ENCODE measurements at places on chromosomes 6 and 20.

- DNase-seq: no peak
These were observed 113.0 kb downstream of the CHD6 start for GRCh38 chr20:41505184-41505583.

GRCh38 chr20:32484225-32484957 is 100.7 kb downstream of the NOL4L start:
- DNase-seq: peak; percentile 41

DNA sequence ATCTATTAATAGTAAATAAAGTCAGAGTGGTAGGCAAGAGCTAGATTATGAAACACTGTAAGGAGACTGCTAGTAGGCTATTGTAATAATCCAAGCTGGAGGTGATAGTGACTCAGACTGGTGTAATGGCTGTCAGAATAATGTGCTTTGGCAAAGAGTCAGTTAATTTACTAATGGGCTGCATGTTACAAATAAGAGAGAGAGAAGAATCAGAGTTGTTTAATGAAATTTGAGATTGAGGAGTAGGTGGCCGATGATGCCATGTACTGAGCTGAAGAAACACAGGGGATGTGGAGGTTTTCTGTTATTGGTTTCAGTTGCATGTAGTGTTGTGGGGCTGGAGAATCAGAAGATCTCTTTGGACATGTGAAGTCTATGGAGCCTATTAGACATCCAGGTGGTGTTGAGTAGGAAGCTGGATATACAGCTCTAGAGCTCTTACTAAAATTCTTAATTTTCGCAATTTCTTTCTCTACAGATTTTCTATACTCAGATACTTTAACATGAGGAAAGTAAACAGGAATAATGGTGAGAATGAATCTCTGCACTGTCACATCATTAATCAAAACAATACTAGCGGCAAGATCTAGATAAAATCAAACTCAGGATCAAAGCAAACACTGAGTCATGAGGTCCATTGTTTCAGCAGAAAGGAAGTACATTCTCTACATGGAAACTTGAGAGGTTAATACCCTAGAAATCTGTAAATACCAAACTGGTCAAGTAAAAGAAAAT is 167.7 kb downstream of the SIM1 start:
- DNase-seq: no peak

DNA sequence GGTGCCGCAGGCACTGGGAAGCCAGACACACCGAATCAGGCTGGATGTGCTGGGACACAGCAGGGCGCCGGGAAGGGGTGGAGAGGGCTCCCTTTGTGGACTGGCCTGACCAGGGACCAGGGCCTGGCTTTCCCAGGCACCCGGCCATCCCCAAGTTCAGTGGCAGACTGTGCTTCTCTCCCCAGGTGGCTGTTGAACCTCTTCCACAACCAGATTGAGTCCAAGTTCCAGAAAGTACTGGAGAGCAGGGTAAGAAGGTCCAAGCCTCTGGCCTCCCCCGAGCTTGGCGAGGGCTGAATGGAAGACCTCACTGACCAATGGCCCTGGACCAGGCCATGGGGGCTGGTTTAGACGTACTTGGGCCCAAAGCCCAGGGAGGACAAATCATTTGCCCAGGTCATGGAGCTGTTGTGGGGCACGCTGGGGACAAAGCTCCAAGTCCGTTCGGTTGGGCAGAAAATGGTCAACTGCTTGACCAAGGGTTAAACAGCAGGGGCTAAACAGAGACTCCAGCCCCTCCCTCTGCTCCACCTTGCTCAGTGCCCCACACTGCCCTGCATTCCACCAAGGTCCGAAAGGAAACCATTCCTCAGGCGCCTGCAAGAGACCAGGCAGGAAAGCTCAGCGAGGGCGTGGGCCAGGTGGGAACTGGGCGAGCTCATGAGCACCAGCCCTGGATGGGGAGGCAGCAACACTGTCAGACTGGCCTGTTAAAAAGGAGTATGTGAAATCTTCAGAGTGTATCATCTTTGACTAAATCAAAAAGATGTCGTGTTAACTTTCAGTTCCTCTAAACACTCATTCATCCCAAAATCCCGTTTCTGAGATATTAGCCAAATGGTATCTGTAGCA is 9.1 kb downstream of the LBP start:
- no peak for DNase-seq

DNA sequence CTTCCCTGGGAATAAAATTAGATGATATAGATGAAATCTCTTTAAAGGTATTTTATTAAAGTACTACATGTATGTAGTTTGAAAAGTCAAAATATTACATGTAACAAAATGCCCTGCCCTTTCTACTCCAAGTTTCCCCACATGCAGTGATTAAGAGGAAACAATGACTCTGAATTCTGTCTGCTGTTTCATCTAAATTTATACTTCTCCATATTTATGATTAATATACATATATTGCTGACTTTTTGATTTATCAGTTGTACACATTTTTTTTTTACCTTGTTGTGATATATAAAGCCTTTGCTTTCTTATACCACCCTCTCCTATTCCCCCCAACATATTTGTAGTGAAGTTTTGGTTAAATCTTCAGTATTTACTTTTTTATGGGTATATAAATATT is 127.9 kb downstream of the ZFAND3 start:
- no peak for DNase-seq

- no peak for DNase-seq
These were observed 82.4 kb upstream of the FAM184A start for GRCh38 chr6:119160911-119161310.

GRCh38 chr6:47034421-47034820 is 7.7 kb downstream of the ADGRF1 start:
- DNase-seq: no peak

- no peak for DNase-seq
These were observed 29.8 kb downstream of the ARHGAP40 start for GRCh38 chr20:38631155-38632022.

GRCh38 chr6:88585276-88585692 is 378.1 kb downstream of the RNGTT start:
- no peak for DNase-seq

- DNase-seq: no peak
These were observed 19.6 kb upstream of the MRAP2 start for GRCh38 chr6:84013931-84014330.

GRCh38 chr6:81614292-81614691 is 138.2 kb downstream of the TENT5A start:
- no peak for DNase-seq

DNA sequence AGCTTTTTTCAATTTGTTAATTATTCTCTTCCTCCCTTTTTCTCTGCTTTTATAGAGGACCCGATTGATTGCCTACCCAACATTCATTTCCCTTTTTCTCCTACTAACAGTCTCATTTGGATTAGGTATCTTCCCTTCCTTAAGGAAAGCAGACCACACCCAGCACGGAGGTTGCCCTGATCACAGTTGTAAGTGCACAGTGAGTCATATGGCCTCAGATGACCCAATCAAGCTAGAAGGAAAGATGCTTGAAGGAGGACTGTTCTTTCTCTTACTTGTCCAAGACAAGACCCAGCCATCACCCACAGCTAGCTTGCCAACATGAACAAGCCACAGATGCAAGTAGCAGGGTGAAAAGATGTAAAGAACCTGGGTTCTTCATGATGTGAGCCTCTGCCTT is 518.6 kb downstream of the PKHD1 start:
- no peak for DNase-seq

GRCh38 chr6:165383323-165383722 is 73.9 kb upstream of the C6orf118 start:
- no peak for DNase-seq

GRCh38 chr6:133740816-133741215 is 148.1 kb upstream of the TCF21 start:
- no peak for DNase-seq

DNA sequence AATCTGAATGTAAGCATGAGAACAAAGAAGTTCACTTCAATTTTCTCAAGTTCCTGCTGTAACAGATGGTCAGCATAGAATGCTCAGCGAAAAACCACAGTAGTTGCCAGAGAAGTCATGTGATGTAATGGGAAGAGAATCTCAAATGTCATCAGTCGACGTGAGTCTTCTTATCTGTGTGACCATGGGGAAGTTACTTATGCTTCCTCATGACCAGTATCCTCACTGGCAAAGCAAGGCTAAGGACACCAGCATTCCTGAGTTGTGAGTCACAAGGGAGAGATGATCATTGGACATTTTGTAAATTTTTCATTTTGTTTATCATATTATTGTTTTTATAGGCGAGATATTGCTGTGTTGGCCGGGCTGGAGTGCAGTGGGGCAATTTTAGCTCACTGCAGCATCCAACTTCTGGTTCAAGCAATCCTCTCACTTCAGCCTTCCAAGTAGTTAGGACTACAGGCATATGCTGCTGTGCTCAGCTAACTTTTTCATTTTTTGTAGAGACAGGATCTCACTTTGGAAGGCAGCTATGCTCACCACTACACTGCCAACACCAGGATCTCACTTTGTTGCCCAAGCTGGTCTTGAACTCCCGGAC is 21.9 kb downstream of the SGK1 start:
- peak; percentile 33 for DNase-seq

DNA sequence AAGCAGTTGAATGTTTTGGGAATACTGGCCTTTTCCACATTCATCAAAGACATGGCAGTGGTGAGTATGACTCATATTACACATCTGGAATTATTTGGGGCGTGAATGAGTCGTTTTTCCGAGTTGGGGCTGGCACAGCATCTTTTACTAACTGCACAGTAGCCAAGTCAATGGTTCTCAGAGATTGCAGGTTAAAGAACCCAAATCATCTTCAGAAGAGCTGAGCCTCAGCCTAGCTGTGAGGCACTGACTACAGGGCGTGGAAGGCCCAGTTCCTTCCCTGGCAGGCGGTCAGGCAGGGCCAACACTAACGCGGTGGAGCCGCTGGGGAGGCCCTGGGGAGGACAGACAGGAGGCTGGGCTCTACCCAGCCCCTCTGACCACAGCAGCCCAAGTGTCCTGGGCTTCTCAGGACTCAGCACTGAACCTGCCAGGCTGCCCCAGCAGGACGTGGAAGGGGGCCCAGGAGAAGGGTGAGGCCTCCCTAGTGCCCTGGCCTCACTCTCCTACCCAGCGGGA is 20.1 kb upstream of the HELZ2 start:
- DNase-seq: no peak

GRCh38 chr6:15642276-15642675 is 20.6 kb downstream of the DTNBP1 start:
- no peak for DNase-seq

DNA sequence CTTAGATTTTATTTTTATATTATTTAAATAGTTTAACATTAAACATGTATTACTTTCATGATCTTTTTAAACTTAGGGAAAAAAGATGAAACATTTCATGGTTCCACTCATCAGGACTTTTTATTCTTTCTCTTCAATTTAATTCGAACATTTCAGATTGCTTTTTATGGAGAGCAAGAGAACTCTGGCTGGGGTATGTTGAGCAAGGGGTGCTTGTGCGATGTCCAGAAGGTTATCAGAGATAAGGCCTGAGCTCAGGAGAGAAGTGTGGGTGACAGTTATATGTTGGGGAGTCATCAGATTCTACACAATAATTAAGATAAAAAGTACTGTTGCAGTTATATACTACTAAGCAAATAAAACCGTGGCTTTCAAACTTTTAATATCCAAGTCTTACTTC is 37.5 kb downstream of the FKBP5 start:
- no peak for DNase-seq

DNA sequence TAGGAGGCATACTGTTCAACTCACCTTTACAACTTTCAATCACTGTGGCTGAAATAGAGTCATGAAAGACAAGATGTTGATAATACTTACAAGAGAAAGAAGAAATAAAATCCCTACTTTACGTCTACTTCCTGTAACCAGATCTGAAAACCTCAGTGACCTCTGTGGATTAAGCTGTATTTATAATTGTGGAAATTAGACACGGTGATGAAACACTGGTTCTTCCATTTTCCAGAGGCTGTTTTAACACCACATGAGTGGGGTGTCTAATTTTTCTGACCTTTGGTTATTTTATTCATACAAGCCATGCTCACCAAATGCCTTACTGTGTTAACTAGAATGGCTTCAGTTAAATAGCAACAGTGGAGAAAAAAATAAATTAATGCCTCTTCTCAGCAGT is 58.5 kb upstream of the HIVEP1 start:
- no peak for DNase-seq

DNA sequence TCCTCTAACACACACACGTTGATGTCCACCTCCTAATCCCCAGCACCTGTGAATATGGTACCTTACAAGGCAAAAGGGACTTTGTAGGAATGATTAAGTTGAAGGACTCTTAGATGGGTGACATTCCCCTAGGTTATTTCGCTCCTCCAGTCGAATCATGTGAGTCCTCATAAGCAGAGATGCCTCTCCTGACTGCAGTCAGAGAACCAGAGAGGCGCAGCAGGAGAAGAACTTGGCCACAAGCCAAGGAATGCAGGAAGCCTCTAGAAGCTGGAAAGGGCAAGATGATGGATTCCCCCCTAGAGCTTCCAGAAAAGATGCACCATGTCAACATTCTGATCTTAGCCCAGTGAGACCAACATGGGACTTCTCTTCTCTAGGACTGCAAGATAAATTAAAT is 133.1 kb upstream of the PTPRT start:
- DNase-seq: no peak

DNA sequence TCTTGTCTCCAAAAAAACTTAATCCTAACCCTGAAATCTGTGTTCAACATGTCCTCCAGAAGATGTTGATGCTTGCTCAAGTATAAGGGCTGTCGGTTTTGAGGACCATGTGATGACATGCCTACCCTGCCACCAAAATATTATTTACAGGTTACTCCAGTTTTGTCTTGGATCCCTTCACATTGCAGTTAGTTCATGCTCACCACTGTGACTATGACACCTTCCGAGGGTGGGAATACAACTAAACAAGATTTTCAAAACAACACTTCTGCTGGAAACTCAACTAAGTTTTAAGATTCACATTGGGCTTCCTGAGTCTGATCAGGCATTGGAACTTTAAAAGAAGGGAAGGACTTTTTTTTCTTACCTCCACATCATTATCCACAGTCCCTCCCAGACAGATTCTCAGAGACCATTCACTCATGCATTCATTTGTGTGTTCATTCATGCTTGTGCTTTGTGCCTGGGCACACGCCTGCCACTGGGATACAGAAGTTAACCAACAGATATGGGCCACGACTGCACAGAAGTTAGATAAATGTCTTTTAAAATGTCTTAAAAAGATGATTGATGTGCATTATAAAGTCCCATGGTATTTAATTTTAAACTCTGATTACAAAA is 118.7 kb upstream of the GJE1 start:
- DNase-seq: no peak

DNA sequence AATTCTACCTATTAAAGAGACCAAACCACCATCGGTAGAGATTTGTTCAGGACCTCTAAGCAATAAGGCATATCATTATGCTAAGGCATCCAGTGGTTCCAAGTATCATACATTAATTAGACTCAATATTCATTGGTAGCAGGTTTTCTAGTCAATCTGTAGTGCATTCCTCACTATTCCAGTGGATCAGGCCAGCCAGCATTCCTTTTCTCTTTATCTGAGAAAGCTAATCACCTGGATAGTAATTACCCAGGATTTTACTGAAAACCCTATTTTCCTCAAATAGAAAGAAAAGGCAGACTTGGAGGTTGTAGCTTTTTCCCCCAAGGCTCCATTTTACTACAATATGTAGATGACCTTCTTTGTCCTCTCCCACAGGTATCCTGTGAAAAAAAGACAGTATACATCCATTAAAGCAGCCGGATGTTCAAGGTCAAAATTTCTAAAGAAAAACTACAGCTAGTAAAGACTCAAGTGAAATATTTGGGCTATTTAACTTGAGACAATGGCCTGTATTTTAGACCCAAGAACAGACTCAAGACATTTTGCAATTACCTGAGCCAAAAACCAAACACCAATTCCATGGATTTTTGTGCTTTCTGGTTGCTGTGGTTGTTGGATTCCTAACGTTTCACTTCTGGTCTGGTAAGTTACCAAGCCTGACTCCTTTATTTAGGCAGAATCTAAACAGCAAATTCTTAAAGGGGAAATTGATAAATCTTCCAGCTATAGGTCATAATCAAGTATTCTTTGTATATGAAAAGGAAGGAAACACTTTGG is 149.1 kb upstream of the MOCS1 start:
- no peak for DNase-seq

- no peak for DNase-seq
These were observed 27.1 kb upstream of the NRN1 start for GRCh38 chr6:6033858-6034257.

Measured in B cell (primary cell).